Activated CD4-positive, alpha-beta T cell treated with anti-CD3 and anti-CD28 coated beads, Interleukin-2, amount 50 U/mL, for 24 hours (primary cell): ENCODE measurements at places on chromosomes 11 and 22.

DNA sequence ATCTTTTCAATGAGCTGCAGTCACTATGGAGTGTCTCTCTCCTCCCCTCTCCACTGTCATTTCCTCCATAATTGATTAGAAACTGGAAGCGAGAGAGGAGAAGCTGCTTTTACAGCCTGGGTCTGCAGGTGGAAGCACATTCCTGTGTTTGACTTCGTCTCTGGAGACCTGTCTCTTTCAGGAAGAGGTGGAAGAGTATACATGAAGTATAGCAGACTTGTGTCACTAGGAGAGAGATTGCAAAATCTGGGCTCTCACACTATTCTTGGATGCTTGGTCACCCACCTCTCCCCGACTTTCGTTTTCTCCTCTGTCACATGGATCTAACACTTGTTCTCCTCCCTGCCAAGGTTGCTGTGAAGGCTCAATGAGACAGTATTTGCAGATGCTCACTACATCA, 323.3 kb downstream of the NTM start:
- DNase-seq: no peak

- DNase-seq: no peak
Observed at GRCh38 chr22:35804421-35804820, 86.7 kb downstream of the APOL5 start.

GRCh38 chr11:65593518-65594414, 1.8 kb downstream of the KCNK7 start:
- DNase-seq: no peak

- DNase-seq: no peak
Observed at GRCh38 chr11:119807841-119808240, 78.8 kb upstream of the NECTIN1 start.

DNA sequence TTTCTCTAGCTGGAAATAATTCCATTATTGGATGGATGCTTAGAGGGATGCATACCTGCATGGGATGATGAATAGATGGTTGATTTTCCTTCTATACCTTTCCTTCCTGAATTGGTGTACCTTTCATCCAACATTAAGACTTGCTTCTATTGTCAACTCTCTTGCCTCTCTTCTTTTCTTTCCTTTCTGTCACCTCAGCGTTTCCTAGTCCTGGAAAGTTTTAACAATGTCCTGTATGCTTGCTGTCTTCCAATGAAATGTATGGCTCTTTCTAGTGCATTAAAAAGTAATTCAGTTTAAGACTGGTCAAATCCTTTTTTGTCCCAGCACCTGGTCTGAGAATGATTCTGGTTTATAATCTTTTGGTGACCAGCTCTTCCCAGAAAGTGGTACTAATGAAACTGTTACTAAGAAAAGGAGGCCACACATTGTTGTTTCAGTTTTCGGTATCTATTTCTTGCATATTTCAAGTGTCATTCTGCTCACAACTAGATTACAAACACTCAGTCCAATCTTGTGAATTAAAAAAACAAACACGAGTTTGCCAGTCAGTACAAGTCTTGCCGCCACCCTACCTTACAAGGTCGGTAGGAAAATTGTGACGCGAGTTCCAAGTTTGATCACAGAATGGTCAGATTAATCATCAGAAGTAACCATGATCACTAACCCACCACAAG, 8.0 kb downstream of the POU2AF1 start:
- no peak for DNase-seq
